ENCODE measurements at places on chromosomes 12 and 14. TPM values are rescaled to one million over a fixed set of nuclear protein-coding genes. Genes with fewer than 3 reads are reported as not detected.

The DACT1 gene
- polyA plus RNA-seq, result 1.5 TPM

The KTN1 gene
- polyA plus RNA-seq, result 22.8 TPM

The RAB15 gene
- 28.0 TPM for polyA plus RNA-seq

The PELI2 gene
- polyA plus RNA-seq, result 5.8 TPM

The RASSF8 gene
- polyA plus RNA-seq, result 1.3 TPM

The HAL gene
- polyA plus RNA-seq, result not detected

The FOXG1 gene
- polyA plus RNA-seq, result 28.3 TPM
